ENCODE measurements at places on chromosomes 7 and 10.
A peak's percentile ranks its signal among the peaks of the same experiment; 100 is the strongest.

DNA sequence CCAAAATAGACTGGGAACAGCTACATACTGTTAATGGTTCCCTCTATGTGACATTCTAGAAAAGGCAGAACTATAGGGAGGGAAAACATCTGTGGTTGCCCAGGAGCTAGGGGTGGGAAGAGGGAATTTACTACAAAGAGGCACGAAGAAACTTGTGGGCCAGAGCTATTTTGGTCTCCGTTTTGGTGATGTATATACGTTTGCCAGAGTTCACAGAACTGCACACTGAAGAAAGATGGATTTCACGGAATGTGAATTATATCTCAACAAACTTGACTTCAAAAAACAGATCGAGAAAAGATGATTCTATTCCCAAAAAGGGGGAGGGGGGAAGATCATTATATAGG is 386 bp upstream of the AS3MT start:
- DNase-seq = no peak

GRCh38 chr7:36227223-36227622 is 74.2 kb downstream of the EEPD1 start:
- peak; percentile 50 for DNase-seq

DNA sequence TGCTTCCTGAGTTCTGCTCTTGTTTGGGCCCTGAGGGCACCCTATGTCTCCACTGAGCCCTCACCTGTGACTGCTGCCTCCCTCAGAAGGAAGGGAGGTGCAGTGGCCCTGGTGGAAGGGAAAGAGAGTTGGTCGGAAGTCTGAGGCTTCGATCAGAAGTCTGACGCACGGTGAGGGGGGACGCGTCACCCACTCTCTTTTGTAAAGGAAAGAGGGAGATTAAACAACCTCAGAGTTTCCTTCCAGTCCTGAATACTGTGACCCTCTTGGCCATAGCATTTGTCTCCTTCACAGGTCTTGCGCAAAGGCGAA is 31.4 kb upstream of the TRIM8 start:
- DNase-seq = no peak

GRCh38 chr7:141752634-141753033 is 11.3 kb upstream of the TAS2R3 start:
- no peak for DNase-seq

- DNase-seq = no peak
These were observed 130.6 kb downstream of the PLXDC2 start for GRCh38 chr10:19946791-19947190.

GRCh38 chr7:155954550-155955366 is 142.5 kb upstream of the SHH start:
- DNase-seq = no peak

- no peak for DNase-seq
These were observed 230.4 kb upstream of the BMPER start for GRCh38 chr7:33674804-33675411.
